ENCODE measurements at places on chromosomes 6 and 20. TPM values are rescaled to one million over a fixed set of nuclear protein-coding genes. Genes with fewer than 3 reads are reported as not detected.

- no peak for DNase-seq
These were observed 34.5 kb upstream of the DUSP22 start for GRCh38 chr6:257774-258173.

DNA sequence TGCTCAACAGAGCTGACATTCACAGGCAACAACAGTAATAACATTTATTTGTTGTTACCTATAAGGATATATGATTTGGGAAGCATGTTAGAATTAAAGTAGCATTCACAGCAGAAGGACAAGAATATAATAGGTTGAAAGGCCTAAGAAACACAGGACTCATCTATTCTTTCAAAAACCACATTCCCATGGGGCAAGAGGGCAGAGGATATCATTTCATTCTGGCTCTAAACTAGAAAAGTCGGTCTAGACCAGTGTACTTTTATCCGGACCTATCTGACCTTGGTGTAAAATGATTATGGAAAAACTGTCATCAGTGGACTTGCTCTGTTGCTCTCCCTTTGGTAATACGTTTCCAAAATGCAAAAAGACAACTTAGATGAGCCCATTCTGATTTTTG, 914.7 kb upstream of the CITED2 start:
- no peak for DNase-seq

- DNase-seq = no peak
These were observed 74.3 kb upstream of the RCAN2 start for GRCh38 chr6:46565531-46565930.

DNA sequence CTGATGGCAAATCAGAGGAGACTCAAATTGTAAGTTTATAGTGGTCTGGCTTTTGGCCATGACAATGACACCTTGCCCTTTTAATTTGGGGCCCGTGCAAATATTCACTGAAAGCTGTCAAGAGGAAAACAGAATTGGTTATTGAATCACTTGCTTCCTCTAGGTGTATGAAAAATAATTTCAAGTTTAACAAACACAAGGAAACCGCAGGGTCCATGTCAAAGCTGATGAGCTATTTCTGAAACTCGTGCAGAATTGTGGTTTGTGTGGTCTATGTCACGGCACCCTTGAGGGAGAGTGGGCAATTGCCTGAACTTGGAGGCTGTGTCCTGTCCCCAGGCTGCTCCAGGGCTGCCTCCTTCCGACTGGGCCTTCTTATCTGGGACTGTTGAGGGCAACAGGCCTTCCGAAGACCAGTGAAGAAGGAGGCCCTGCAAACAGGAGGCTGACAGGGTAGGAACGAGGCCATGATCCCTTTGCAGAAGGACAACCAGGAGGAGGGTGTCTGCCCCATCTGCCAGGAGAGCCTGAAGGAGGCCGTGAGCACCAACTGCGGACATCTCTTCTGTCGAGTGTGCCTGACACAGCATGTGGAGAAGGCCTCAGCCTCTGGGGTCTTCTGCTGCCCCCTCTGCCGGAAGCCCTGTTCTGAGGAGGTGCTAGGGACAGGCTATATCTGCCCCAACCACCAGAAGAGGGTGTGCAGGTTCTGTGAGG, 788 bp downstream of the TRIM40 start:
- no peak for DNase-seq

GRCh38 chr6:7523922-7524321, 17.5 kb upstream of the DSP start:
- no peak for DNase-seq

GRCh38 chr6:68754681-68755213, 119.7 kb downstream of the ADGRB3 start:
- DNase-seq = no peak

Gene CLVS2
- total RNA-seq = 0.73 TPM

GRCh38 chr6:158786645-158787304, 32.4 kb downstream of the EZR start:
- DNase-seq = no peak

GRCh38 chr20:2088891-2089290, 12.7 kb upstream of the STK35 start:
- no peak for DNase-seq

Gene PHACTR2
- total RNA-seq = 131 TPM

DNA sequence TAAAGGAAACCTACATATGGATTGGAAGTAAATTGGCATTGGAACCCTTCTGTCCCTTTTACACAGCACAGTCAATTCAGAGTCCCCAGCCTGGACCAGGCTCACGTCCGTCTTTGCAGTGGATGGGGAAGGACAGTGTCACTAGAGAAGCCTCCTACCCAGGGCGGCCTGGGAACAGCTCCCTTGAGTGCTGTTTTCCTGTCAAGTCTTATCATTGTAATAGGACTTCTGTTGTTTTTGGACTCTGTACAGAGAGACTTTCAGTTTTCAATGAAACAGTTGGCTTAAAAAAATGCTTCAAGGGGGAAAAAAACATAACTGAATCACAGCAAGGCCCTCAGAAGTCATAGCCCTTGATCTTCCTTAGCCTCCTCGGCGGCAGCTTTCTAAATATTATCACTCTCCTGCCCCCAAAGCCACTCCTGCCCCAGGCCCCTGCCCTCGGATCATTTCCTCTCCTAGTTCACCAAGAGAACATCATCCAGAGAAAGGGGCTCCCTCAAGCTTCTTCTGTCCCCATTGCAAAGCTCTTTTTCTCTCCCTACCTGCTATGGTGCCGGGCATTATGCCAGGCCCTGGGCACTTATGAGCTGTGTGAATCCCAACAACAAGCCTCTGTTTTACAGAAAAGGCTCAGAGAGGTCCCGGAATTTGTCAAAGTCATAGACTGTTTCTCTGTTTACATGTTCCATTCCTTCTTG, 37.8 kb upstream of the CNKSR3 start:
- DNase-seq = no peak

GRCh38 chr6:169340395-169340794, 86.7 kb upstream of the THBS2 start:
- no peak for DNase-seq

GRCh38 chr6:47380251-47380650, 70.5 kb upstream of the TNFRSF21 start:
- no peak for DNase-seq

Gene SFTA2
- not detected for total RNA-seq

Gene CDH26
- total RNA-seq = 1.7 TPM

Gene HSPA12B
- 4.9 TPM for total RNA-seq

- no peak for DNase-seq
These were observed 1.4 kb downstream of the NUS1 start for GRCh38 chr6:117676577-117677218.

DNA sequence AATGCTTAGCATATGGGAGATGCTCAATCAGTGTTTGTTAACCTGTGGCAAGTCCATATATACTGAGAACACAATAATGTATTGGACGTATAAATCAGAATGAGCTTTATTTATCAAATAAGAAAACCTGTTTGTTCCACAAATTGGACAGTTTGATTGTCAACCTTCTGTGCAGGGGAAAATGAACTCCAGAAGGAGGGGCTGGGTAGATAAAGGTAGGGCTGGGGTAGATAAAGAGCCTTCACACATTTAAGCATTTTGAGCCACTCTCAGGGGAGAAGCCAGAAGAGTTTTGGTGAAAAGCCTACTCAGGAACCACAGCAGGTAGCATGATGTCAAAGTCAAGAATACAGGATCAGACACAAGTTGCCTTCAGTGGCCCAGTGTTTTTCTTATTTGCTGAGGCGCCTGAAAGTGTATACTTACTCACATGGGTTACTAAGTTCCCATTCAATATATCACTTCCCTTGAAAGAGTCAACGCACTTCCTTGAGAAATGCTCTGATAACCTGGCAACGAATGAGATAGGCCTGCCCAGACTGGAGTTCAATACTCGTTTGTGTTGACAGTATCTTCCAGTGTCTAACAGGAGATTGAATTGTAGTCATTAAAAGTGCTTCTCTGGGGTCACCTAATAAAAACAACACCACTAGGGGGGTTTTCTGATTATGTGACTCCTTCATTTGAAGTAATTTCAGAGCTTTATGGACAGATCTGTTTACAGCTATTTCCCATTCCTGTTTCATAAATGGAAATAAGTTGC, 263.9 kb upstream of the CITED2 start:
- DNase-seq = no peak

GRCh38 chr20:50089140-50089786, 23.7 kb downstream of the UBE2V1 start:
- no peak for DNase-seq

DNA sequence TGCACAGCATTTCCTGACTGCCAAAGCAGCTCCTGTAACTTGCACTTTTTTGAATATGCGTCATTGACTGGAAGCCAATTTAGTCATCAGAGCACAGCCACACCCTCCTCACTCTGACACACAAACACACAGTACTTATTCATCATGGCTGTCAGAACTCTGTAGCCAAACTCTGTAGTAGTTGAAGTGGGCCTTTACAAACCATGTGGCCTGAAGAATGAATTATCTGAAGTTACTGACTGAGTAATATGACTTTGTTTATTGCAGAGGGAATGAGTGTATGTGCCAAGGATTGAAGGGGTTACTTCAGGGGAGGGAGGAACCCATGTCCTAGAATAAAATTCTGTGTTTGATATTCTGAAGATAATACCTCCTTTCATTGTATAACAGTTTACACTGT, 102.7 kb downstream of the FIG4 start:
- no peak for DNase-seq

Gene DACT2
- total RNA-seq = 3.9 TPM

Gene QKI
- 187 TPM for total RNA-seq

DNA sequence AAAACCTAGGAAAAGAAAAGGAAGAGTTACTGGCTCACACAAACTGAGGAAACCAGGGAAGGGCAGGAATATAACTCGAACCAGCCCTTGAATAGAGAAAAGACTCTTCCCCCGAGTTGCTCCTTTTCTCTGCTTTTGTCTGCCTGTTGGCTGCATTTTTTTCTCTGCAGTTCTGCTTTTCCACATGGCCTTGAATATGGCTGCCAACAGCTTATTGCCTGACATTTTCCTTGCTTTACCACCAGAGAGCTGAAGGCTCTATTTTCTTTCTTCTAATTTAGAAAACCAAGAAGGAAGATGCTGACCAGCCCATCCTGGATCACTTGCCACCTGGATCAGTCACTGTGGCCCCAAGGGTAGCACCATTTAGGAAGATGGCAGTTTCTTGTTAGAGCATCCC, 164.8 kb upstream of the MAN1A1 start:
- no peak for DNase-seq

Gene ZNF322
- 35.0 TPM for total RNA-seq

- no peak for DNase-seq
These were observed 50.0 kb downstream of the TAF4 start for GRCh38 chr20:62015540-62016288.

GRCh38 chr6:133568970-133569889, 319.7 kb upstream of the TCF21 start:
- DNase-seq = no peak

Gene C20orf173
- not detected for total RNA-seq

DNA sequence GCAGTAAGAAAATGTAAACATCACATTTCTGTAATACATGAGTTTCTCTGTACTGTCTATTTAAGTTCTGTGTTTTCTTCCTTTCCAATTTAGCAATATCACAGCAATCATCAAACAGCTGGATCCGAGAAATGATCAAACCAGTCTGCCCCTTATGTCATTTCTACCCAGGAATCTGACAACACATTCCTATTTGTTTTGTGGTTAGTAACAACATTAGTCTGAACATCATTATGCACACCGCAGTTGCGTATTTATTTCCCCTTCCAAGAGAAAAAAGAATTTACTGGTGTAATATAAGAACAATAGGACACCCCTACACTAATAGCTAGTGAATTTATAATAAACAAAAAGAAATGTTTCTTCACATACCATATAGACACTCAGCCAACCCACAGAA, 179.5 kb downstream of the BTBD9 start:
- no peak for DNase-seq

Gene HLA-DMA
- 15.1 TPM for total RNA-seq

Gene TMC2
- total RNA-seq = not detected

- no peak for DNase-seq
These were observed 210.7 kb upstream of the CNR1 start for GRCh38 chr6:88376768-88377387.

Gene C2
- total RNA-seq = 0.26 TPM

DNA sequence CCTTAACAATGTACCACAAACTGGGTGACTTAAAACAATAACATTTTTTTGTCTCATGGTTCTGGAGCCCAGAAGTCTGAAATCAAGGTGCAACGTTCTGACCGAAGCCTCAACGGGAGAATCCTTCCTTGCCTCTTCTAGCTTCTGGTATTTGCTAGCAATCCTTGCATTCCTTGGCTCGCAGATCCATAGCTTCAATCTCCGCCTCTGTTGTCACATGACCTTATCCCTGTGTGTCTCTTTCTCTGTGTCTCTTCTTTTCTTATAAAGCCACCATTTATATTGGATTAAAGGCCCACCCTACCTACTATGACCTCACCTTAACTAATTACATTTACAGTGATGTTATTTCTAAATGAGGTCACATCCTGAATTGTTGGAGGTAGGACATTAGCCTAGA, 37.2 kb upstream of the DOK5 start:
- DNase-seq = no peak

GRCh38 chr20:24950128-24950835, 1.2 kb downstream of the CST7 start:
- DNase-seq = no peak

Gene BMP7
- total RNA-seq = 9.2 TPM

Gene MOG
- 0.31 TPM for total RNA-seq

GRCh38 chr20:5990946-5991345, 40.5 kb downstream of the MCM8 start:
- no peak for DNase-seq

Measured in H1 (cell line).